ENCODE measurements at places on chromosomes 4 and X.

- DNase-seq = no peak
These were observed 166.4 kb downstream of the MID1 start for GRCh38 chrX:10453945-10454344.

- DNase-seq = no peak
These were observed 222.1 kb upstream of the RPL34 start for GRCh38 chr4:108398316-108398715.

DNA sequence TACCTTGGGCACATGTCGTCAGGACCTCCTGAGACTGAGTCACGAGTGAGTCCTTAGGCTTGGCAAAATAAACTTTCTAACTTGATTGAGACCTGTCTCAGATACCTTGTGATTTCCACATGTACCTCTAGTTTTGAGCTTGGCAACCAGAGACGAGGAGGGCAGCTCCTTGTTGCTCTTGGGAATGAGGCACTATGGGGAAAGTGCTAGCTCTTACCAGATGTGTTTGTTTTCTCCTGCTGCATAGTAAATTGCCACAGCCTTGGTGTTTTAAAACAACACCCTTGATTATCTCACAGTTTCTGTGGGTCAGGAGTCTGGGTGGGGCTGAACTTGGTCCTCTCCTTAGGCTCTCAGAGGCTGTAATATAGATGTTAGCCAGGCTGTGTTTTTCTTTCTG is 59.1 kb upstream of the MAML3 start:
- no peak for DNase-seq

- DNase-seq = peak; percentile 45
These were observed 39.9 kb downstream of the TXLNG start for GRCh38 chrX:16826207-16826606.

DNA sequence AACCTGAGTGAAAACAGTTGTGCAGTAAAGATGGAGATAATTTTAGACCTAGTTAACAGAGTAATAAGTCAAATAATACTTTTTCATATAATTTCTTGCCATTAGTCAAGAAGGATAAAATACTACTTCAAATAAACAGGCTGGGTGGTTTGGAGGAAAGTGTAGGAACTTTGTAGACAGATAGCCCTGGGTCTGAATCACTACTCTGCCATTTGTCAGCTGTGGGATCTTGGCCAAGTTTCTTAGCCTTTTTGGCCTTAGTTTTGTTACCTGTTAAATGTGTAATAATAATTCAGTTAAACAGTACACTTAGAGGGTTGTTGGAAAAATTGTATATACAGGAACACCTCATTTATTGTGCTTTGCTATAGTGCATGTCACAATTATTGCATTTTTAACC is 163.7 kb downstream of the NPNT start:
- DNase-seq = no peak

- no peak for DNase-seq
These were observed 1.7 kb upstream of the SHISA3 start for GRCh38 chr4:42395595-42395994.

DNA sequence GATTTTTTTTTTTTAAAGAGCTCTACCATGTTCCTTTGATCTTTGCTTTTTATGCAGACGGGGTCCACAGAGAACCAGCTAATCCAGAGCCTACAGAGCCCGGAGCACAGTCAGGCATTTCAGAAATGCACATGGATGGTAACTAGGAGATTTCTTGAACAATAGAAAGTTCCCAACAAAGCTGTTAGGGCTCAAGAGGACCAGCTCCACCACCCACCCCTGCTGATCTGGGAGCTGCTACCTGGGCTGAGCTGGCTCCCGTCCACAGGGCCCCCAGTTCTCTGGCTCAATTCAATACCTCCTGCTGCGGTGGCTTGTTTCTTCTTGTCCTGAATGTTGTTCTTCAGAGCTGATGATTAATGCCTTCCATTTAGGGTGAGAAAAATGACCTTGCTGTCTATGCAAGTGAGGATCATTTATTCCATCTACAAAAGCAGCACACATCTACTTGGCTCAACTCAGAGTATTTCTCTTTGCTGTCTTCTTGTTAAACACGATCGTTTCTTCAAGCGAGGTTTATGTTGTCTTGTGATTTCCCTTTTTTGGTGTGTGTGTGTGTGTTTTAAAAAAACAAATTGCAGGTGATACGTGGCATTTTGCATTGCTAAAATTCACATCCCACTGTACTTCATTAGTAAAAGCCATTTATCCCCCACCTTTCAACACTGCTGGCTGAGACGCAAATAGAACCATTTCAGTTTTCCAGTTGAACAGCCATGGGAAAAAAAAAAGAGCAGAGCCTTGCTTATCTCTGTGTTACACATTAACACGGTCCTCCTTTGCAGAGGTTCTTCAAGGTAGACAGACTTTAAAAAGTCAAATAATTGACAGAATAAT is 31.3 kb downstream of the IGFBP7 start:
- DNase-seq = peak; percentile 29

GRCh38 chr4:82360298-82361177 is 13.3 kb downstream of the HNRNPD start:
- DNase-seq = peak; percentile 19

DNA sequence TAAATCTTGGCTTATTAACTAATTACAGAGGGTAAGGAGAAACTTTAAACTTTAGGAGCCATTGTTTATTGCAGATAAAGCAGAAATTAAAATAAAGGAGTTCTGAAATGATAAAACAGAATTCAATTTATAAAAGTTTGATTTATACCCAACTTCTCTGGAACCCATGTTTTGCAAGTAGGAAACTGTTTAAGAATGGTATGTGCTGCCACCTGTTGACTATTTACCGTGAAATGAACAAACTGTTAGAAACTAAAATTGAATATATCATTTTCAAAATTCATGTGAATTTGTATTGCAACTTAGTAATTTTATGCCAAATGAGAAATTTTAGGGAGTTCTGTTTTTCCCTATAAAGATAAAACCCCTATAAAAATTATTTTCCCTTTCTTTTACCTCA is 11.0 kb upstream of the TBC1D8B start:
- DNase-seq = no peak

GRCh38 chr4:80931631-80932081 is 98.9 kb upstream of the BMP3 start:
- peak; percentile 83 for DNase-seq

DNA sequence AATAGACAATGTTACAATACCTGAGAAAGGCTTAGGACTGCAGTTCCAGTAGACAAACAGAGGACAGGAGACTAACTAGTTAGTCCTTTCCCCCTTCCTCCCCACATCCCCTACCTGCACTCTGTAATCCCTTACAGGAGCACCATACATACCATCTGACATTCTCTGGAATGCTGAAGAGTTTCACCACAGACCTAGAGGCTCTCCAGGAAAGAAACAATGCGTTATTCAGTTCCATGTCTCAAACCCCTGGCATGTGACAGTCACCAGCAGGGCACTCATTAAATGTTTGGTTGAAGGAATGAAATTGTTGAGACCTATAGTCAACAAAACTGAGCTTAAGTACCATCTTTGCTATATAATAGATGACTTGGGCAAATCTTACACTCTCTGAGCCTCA is 100.2 kb upstream of the USP38 start:
- no peak for DNase-seq

- no peak for DNase-seq
These were observed 341.0 kb downstream of the ARHGAP24 start for GRCh38 chr4:85815796-85816459.

DNA sequence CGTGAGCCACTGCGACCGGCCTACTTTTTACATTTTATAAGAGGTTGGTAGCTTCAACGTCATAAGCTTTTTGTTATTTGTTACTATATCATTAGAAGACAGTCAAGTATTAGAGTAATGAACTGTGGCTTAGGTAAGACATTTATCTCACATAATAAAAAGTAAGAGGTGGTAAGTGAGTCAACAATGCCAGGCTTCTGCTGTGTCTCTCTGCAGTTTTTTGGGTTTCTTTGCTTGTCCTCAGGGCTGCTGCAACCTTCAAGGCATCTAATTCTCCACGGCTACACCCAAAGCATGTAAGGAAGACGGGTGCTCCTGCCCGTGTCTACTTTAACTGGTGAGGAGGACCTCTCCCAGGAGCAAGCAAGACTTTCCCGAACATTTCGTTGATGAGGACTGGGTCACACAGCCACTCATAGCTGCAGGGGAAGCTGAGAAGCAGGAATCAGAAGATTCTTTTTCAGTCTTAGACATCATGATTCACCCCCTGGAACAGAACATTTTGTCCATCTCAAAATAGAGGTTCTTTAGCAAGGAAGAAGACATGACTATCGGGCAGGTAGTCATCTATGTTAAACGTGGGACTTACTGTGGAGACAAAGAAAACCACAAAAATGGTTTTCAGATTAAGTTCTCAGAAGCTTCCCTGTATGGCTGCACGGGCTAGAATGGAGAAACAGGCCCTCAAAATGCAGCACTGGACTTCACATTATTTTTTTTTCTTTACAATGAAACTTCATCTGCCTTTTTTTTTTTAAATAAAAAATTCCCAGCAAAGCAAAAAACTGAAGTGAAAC is 13.0 kb upstream of the RHOH start:
- no peak for DNase-seq

- DNase-seq = no peak
These were observed 49.1 kb upstream of the GAB1 start for GRCh38 chr4:143287572-143287923.

- DNase-seq = no peak
These were observed 47.9 kb downstream of the FAM13A start for GRCh38 chr4:89009115-89009514.

DNA sequence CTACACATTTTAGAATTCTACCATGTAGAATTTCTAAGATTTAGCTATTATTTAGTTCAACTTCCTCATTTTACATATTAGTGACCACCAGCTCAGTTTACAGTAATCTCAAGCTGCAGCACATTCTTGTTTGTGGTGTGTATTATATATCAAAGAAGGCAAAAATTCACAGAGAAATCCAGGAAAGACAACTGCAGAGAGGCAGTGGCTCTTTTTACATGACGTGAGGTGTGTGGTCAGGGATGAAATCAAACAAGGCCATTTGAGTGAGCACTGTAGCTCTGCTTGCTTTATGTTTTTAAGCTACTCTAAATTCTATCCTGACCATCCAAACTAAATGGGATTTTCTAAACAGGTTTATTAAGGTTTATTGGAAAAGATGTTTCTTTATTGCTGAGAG is 71.1 kb downstream of the COL25A1 start:
- no peak for DNase-seq

GRCh38 chrX:13051529-13052172 is 7.2 kb upstream of the FAM9C start:
- DNase-seq = no peak

GRCh38 chrX:20032201-20032600 is 41.3 kb upstream of the BCLAF3 start:
- no peak for DNase-seq

- no peak for DNase-seq
These were observed 139.5 kb upstream of the RPL34 start for GRCh38 chr4:108480881-108481280.

DNA sequence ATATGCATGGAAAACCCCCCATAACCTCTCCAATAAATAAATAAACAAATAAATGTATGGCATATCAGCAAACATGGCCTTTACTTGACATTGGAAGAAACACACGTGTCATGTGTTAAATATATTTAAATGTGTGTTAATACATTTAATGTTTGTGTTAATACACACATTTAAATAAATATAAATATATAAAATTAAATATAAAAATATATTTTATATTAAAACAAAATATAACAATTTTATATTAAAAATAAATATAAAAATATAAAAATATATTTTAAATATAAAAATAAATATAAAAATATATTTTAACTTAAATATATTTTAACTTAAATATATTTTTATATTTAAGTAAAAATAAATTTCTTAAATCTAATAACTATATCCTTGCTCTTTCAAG is 187.6 kb upstream of the CXXC4 start:
- no peak for DNase-seq

DNA sequence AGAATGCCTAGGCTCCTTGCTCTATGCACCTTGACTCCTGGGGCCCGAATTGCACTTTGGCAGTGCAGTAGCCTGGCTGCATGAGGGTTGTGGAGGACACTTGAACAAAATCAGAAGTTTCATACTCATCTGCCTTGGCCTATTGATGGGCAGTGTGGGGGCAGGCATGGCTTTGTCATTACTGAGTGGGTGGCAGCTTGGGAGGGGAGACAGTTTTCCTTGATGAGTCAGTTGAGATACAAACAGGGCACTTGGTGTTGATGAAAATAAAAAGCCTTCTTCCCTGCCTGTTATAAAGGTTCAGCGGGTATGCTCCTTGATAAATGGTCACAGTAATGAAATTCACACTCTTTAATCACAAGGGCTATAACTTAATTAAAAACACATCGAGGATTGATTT is 126.8 kb upstream of the MAMLD1 start:
- DNase-seq = peak; percentile 17

- DNase-seq = peak; percentile 32
These were observed 8.0 kb downstream of the REELD1 start for GRCh38 chr4:146222313-146222712.

- no peak for DNase-seq
These were observed 83.2 kb upstream of the IL1RAPL2 start for GRCh38 chrX:104482757-104483156.

DNA sequence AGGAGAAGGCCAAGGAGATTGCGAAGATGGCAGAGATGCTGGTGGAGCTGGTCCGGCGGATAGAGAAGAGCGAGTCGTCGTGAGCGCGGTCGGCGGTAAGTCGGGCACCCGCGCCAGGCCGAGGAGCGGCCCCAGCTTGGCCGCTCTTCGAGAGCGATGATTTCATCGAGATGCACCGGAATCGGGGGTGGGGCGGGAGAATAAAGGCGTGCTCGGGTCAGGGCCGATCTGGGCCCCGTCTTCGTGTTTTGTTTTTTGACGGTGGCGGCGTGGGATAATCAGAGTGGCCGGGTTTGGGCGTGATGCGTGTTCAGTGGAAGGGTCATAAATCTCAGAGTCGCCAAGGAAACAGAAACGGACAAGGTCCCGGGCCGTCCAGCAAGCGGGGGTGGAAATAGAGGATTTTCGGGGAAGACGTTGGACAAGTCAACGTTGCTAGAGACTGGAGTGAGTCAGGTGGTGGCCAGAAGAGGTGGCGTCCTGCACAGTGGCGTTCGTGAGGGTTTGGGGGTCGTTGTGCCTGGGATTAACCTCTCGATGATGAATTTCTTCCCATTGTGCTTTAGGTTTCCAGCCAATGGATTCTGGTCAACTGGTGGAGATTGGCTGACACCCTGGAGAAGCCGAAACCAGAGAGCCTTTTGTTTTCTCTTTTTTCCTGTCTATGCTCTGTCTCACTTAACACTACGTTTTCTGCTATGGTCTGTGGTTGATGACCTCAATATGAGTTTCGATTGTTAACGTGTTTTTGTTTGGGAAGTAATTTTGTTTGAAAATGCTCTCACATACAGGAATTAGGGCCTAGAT is 882 bp downstream of the MRFAP1 start:
- peak; percentile 31 for DNase-seq

GRCh38 chrX:66635360-66635759 is 3.5 kb downstream of the EDA2R start:
- DNase-seq = peak; percentile 90

DNA sequence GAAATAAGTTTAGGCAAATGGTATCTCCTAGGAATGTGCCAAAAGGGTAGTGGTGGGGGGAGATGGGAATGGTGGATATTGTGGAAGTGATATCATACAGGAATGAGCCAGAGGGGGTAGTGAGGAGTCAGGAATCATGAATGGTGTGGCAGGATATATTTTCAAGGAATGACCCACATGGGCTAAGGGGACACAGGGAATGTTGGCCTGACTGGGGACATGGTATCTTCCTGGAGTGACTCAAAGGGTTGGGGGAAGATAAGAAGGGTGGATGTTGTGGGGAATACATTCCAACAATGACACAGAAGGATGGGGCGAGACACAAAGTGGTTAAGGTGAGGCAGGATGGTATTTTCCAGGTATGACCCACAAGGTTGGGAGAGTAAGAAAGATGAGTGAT is 60.6 kb downstream of the MAOA start:
- DNase-seq = no peak

GRCh38 chrX:153411255-153411987 is at the start of gene ZFP92:
ZFP92 (plus strand) TSS chrX:153411472; CDS start chrX:153418323, 6,851 bp downstream.
- no peak for DNase-seq

GRCh38 chr4:7161721-7162214 is 30.6 kb upstream of the SORCS2 start:
- peak; percentile 20 for DNase-seq

Data from fibroblast of skin of right quadriceps (primary cell).